ENCODE measurements at places on chromosomes 4 and X.

DNA sequence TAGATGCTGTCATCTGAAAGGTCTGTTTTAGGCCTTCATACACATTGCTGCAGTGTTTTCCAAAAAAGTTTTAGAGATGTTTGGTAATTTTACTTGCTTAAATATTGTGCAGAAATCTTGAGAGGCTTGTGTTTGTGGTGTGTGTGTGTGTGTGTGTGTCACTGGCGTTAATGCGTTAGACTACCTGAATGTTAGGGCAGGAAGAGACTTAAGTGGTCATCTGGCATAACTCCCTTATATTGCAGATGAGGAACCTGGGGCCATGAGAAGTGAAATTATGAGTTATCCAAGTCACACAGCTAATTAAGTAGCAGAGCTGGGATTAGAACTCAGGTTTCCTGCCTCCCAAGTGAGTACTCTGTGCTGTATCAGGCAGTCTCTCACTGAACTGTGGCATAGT, 1.4 kb downstream of the LSM6 start:
- DNase-seq = no peak

GRCh38 chrX:71954458-71954857, 43.8 kb downstream of the NHSL2 start:
- no peak for DNase-seq

DNA sequence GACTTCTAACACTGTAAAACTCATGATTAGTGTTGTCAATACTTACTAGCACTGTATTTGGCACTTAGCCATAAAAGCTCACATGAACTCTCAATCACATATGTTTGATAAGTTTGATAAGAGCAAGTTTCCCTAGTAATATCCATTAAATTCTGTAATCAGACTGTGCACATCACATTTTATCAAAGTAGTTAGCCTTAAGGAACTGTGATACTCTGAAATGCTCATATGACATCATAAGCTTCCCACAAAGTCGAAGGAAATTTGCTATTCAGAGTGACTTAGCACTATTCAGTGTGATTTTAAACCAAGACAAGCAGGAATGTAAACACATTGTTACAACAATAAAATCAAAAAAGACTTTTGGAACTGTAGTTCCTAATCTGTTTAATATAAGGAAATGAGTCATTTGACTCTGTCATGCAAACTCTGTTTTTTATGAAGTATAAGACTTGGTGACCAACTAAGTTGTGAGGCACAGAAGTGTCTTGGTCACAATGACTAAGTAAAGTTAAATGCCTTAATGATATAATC, 6.7 kb downstream of the SLC7A11 start:
- DNase-seq = peak; percentile 83

- DNase-seq = no peak
Observed at GRCh38 chr4:177699365-177700213, 257.4 kb upstream of the AGA start.

- DNase-seq = peak; percentile 70
Observed at GRCh38 chr4:76208005-76208765, 5.4 kb downstream of the SCARB2 start.

GRCh38 chrX:152904151-152905080, 6.5 kb downstream of the ZNF185 start:
- DNase-seq = peak; percentile 5

GRCh38 chr4:79241846-79242245, 84.0 kb downstream of the NAA11 start:
- no peak for DNase-seq

DNA sequence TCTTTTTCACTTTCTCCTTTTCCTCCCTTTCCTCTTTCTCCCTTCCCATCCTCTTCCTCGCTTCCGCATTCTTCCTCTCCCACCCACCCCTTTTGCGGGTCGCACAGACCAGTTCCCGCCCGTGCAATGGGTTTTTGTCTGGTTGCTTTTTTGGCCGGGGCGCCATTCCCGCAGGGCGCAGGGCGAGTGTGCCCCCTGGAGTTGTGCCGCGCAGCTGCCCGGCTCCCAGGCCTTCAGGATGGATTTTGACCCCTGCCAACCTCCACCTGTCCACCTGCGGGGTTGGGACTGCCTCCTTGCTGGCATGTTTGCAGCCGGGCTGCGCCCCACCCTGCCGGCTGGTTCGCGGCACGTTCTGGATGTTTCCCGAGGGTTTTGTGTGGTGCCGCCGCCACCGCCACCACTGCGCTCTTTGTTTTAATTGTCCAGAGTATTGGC, 578 bp upstream of the SEL1L3 start:
- no peak for DNase-seq

DNA sequence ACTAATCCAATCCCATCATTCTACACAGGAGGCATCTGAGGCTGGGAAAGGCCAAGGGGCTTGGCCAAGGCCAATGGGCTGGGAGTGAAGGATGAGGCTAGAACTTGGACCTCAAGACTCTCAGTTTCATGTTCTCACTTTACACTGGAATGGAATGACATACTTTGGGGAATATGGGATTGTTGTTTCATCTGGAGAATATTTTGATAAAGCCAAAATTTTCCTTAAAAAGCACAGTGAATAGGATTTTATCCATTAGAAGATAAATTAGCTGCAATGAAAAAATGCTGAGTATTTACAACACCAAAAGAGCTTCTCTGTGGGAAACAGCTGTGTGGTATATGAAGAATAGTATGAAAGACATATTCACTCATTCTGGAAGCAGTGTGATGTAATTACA, 29.3 kb downstream of the SMIM20 start:
- DNase-seq = no peak

- no peak for DNase-seq
Observed at GRCh38 chr4:48124870-48125269, 9.2 kb downstream of the TXK start.

GRCh38 chrX:69424161-69424560, 80.0 kb upstream of the NALF2 start:
- DNase-seq = no peak

GRCh38 chr4:101584306-101584705, 206.2 kb upstream of the BANK1 start:
- no peak for DNase-seq

- no peak for DNase-seq
Observed at GRCh38 chrX:132023896-132024386, 839 bp downstream of the STK26 start.

DNA sequence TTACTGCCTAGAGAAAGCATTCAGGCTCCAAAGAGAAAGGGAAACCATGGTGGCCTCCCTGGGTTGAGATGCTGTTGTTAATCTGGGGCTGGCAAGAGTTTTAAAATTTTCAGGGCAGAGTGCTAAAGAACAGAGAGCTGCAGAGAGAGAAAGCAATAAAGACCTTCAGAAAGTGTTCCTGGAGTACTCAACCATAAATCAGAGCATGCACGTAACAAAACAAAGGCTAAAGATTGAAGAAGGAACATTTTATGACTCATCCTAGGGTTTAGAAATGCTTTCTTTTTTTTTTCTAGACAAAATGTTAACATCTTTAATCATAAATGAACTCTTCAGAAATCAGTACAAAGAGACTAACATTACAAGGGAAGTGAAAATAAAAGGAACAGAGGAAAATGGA, 562.3 kb upstream of the NDST4 start:
- no peak for DNase-seq

DNA sequence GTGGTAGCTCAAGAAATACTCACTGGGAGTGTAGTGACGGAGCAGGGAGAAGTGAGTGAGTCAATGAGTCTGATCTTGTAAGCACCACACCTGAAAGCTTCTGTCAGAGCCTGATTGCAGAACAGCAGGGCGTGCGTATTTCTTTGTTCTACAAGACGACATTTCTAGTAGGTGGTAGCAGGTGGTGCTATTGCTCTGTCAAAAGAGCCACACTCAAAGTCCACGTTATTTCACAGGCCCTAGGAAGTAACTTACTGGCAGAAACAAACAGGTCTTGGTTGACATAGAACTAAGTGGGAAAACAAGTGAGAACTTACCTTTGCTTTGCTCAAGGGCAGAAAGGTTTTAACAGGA, 46.4 kb upstream of the SPRY1 start:
- DNase-seq = no peak

DNA sequence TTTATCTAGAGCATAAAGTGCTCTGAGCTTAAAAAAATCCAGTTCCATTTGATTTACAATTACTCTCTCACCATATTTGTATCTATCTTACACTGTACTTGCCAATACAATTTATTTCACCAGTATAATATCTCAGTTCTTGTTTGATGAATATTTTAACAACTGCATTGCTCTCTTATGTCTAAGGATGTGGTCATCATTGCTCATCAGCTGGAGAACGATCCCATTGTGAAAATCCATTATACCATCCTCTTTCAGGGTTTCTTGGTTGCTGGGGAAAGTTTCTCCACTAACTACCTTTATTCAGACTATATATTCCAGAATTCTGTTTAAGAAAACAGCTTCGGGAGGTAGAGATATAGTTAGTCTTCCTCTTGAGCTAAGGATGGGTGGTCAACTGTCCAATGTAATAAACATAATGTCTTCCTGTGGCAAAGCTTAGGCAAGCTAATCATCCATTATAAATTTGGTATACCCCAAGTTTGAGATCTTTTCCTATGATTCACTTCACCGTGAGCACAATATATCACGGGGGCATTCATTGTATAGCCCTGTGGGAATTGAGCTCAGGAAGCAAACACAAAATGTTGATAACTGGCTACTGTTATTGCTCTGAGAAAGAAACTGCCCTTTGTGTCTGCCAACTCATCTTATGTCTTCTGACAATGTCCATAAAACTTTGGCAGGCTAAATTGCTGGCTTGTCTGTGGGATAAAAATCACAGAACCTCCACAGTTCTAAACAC, 2361.9 kb downstream of the ARAP2 start:
- no peak for DNase-seq

- DNase-seq = no peak
Observed at GRCh38 chr4:109094056-109094455, 208.4 kb downstream of the COL25A1 start.

DNA sequence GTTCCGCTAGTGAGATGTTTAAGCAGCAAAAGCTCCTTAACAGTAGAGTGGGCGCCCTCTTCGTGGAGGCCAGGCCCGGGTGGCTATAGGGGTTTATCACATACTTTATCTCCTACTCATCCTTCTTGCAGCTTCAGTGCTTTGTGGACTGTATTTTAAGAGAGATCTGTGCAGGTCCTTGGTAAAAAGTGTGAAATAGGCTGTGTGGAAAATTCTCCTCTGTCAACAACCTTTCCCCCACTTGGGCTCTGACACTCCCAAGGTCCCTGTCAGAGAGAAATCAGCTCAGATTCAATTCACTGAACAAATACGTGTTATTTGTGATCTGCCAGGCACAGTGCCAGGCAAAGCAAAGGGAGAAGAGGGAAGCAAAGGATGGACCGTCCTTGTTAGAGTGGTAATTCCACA, 214.3 kb upstream of the PPARGC1A start:
- no peak for DNase-seq

- no peak for DNase-seq
Observed at GRCh38 chr4:123893011-123893981, 496.7 kb downstream of the SPRY1 start.

- DNase-seq = peak; percentile 45
Observed at GRCh38 chrX:53093177-53093655, 726 bp upstream of the KANTR start.

DNA sequence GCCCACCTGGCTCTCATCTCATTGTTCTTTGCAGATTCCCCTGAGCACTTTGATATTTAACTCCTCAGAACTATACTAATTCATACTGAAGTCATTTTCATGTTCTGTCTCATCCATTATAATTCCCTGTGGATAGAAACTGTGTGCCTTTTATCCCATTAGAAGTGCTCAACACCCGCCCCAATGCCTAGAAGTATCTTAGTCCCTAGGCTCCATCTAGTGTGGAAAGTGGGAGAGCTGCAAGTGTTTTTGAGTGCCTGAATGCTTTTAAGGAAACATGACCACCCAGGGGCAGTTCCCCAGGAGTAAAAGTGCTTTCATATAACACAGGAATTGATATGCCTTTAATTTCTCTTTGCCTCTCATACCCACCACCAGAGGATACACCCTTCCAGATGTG, 117.0 kb downstream of the CHRDL1 start:
- DNase-seq = no peak

GRCh38 chrX:18640686-18641085, 31.2 kb downstream of the RS1 start:
- no peak for DNase-seq

GRCh38 chr4:138611721-138612120, 369.6 kb upstream of the SLC7A11 start:
- DNase-seq = no peak

DNA sequence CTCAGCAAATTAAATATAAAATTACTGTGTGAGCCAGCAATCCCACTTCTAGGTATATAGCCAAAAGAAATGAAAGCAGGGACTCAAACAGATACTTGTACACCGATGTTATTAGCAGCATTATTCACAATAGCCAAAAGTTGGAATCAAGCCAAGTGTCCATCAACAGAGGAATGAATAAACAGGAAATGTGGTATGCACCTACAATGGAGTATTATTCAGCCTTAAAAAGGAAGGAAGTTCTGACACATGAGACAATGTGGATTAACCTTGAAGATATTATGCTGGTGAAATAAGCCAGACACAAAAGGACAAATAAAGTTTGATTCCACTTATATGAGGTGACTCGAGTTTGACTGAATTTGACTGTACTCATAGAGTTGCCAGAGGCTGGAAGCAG, 108.3 kb upstream of the DUSP21 start:
- no peak for DNase-seq

GRCh38 chr4:4762909-4763821, 96.3 kb upstream of the MSX1 start:
- peak; percentile 13 for DNase-seq

DNA sequence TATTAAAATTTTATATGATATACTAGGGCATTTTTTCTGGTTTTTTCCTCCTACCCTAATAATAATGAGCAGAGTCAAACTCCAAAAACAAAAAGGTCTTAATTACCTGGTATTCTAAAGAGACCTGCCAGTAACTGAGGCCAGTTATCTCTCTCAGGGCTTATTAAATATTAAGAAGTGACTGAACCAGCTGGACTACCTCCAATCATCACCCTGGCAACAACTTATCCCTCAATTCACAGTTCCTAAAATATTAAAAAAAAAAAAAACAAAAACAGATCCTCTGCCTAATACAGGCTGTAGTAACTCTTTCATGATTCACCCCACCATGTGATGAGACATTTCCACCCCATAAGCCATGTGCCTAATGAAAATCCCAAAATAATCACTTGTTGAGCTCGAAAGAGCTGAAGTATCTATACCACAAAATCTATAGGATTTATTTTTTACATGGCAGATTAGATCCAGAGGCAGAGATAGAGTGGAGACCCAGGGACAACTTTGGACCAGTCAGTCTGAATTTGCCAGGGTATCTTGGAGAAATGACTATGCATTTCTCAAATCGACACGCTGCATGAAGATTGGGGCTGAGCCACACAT, 698.0 kb downstream of the FAT4 start:
- no peak for DNase-seq

GRCh38 chr4:180682776-180683175, 1560.4 kb upstream of the TENM3 start:
- DNase-seq = no peak

GRCh38 chrX:68043713-68044438, 389.4 kb downstream of the OPHN1 start:
- DNase-seq = no peak

Data from amniotic stem cell (primary cell).